ENCODE measurements at places on chromosomes 2 and 18. TPM values are rescaled to one million over a fixed set of nuclear protein-coding genes. Genes with fewer than 3 reads are reported as not detected.

GRCh38 chr2:24009680-24010476, at the start of gene MFSD2B:
MFSD2B (plus strand) TSS chr2:24010085; CDS start chr2:24010097, 12 bp downstream.
- H3K4me1 ChIP-seq, result no peaks in the 10 kb centered on the region
- DNase-seq, result no peak
- H3K27me3 ChIP-seq, result peaks cover 10% of the 10 kb centered on the region

DNA sequence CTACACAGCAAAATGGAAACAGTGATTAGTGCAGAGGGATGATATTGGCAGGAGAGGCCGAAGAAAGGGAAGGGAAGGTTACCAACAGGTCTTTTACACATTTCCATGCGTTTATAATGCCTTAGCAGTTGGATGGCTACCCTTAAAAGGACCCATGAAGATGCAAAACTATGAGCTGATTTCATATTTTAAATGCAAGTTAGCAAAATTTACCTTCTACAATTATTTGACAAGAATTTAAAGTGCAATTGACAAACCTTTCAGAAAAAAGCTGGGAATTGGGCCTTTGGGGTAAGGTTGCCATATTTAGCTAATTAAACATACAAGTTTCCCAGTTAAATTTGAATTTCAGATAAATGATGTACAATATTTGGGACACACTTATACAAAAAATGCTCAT, 13.3 kb downstream of the DNER start:
- no peak for DNase-seq
- H3K27me3 ChIP-seq, result no peaks in the 10 kb centered on the region
- H3K36me3 ChIP-seq, result no peaks in the 10 kb centered on the region
- no peak overlapping the region for H3K27ac ChIP-seq
- no peak overlapping the region for H3K4me3 ChIP-seq

GRCh38 chr2:62181843-62182242, 14.1 kb upstream of the B3GNT2 start:
- H3K27ac ChIP-seq, result no peak overlapping the region
- no peak for DNase-seq

LYG2 gene
- polyA plus RNA-seq, result not detected

DNA sequence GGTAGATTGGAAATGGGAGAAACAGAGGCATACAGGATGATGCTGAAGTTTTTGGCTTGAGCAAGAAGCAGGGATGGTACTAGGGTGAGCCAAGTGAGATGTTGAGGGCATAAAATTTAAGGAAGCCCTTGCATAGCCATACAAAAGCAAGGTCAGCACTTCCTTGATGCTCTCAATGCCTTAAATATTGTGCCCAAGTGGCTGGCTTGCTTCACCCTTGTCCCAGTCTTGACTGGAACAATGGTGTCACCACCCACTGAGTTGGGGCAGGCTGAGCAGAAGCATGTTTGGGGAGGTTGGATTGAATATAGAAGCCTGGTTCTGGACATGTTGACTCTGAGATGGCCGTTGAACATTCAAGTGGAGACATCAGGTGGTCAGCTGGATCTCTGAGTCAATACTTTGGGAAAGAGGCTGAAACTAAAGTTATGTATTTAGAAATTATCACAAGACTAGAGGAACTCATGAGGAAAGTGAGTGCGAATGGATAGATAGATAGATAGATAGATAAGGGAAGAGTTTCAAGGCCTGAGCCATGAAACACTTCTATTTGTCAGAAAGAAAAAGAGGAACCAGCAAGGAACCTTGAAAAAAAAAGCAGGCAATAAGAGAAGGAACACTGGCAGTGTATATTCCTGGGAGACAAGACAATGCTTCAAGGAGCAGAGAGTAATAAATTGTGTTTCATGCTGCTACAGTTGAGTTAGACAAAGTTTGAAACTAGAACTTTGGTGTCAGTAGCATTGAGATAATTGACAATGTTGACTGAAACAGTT, 43.0 kb upstream of the HNMT start:
- DNase-seq, result no peak
- H3K36me3 ChIP-seq, result no peaks in the 10 kb centered on the region
- no peaks in the 10 kb centered on the region for H3K4me1 ChIP-seq
- H3K27me3 ChIP-seq, result no peaks in the 10 kb centered on the region
- H3K27ac ChIP-seq, result no peak overlapping the region

- H3K4me1 ChIP-seq, result no peaks in the 10 kb centered on the region
- H3K27me3 ChIP-seq, result no peaks in the 10 kb centered on the region
- H3K36me3 ChIP-seq, result no peaks in the 10 kb centered on the region
- H3K4me3 ChIP-seq, result no peak overlapping the region
- no peak overlapping the region for H3K27ac ChIP-seq
Observed at GRCh38 chr2:40254611-40255010, 197.3 kb downstream of the SLC8A1 start.

GRCh38 chr2:203623096-203623495, 83.3 kb upstream of the CD28 start:
- no peak for DNase-seq
- no peaks in the 10 kb centered on the region for H3K36me3 ChIP-seq
- no peaks in the 10 kb centered on the region for H3K27me3 ChIP-seq
- H3K4me3 ChIP-seq, result no peak overlapping the region
- H3K27ac ChIP-seq, result no peak overlapping the region

- no peak overlapping the region for H3K27ac ChIP-seq
- no peak overlapping the region for H3K4me3 ChIP-seq
- H3K4me1 ChIP-seq, result peaks cover 7% of the 10 kb centered on the region
- no peaks in the 10 kb centered on the region for H3K27me3 ChIP-seq
- H3K36me3 ChIP-seq, result no peaks in the 10 kb centered on the region
Observed at GRCh38 chr18:12658426-12659138, 675 bp upstream of the SPIRE1 start.

- H3K27me3 ChIP-seq, result no peaks in the 10 kb centered on the region
- no peak for DNase-seq
Observed at GRCh38 chr2:99821039-99821438, 321.4 kb downstream of the AFF3 start.

DNA sequence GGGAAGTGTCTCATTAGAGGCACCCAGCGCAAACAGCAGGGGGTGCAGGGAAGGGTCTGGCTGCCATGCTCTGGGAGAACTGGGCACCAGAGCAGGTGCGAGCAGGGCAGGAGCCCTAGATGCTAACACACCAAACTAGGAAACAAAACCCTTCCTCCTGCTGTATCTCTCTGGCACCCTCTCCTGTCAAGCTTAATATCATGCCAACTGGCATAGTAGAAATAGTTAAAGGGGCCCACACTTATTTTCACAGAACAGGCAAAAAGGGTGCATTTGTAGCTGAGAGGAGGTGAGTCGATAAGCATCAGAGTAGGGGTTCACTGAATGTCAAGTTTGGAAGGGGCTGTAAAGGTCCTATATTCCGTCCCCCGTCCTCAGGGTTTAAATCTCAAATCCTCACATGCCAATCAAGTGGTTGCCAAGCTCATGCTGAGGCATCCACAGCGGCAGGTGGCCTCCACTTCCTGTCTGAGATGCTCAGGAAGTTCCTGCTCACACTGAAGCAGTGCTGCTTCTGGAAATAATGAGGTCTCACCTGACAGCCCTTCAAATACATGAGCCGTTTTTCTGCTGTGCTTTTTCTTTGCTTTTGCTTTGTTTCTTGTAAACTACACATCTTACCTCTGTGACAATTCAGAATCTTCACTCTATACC, 14.9 kb upstream of the ACKR3 start:
- no peak for DNase-seq
- H3K4me1 ChIP-seq, result peaks cover 51% of the 10 kb centered on the region
- no peak overlapping the region for H3K27ac ChIP-seq
- H3K36me3 ChIP-seq, result no peaks in the 10 kb centered on the region

GRCh38 chr2:43276962-43277391, 50.6 kb upstream of the ZFP36L2 start:
- H3K36me3 ChIP-seq, result peaks cover 4% of the 10 kb centered on the region
- no peaks in the 10 kb centered on the region for H3K27me3 ChIP-seq
- no peak overlapping the region for H3K4me3 ChIP-seq
- no peak overlapping the region for H3K27ac ChIP-seq
- H3K4me1 ChIP-seq, result no peaks in the 10 kb centered on the region

- H3K36me3 ChIP-seq, result no peaks in the 10 kb centered on the region
- H3K4me3 ChIP-seq, result no peak overlapping the region
- H3K27ac ChIP-seq, result no peak overlapping the region
- H3K4me1 ChIP-seq, result no peaks in the 10 kb centered on the region
- DNase-seq, result no peak
Observed at GRCh38 chr2:117536139-117536538, 278.4 kb upstream of the DDX18 start.

- H3K4me3 ChIP-seq, result peak overlapping the region; percentile 38
- H3K4me1 ChIP-seq, result peaks cover 22% of the 10 kb centered on the region
Observed at GRCh38 chr2:11830708-11831301, 84.4 kb downstream of the LPIN1 start.

FKBP1B gene
- polyA plus RNA-seq, result 5.3 TPM

DNA sequence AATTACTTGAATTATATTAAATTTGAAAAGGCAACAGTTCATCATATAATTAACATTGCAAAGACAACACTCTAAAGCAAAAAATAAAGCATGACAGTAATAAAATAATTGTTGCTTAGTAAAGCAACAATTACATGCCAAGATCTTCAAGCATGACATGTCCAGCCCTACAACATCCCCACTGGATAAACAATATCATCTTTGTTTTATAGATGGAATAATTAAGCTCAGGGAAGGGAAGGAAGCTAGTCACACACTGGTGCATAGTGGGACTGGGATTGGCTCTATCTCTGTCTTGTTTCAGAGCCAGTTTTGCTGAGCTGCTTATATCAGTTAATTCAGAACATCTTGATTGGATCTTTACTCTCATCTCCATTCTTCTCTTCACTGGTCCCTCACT, 49.9 kb upstream of the PARD3B start:
- no peak for DNase-seq
- H3K4me1 ChIP-seq, result no peaks in the 10 kb centered on the region
- H3K4me3 ChIP-seq, result no peak overlapping the region
- no peak overlapping the region for H3K27ac ChIP-seq
- H3K36me3 ChIP-seq, result no peaks in the 10 kb centered on the region
- no peaks in the 10 kb centered on the region for H3K27me3 ChIP-seq

- no peaks in the 10 kb centered on the region for H3K4me1 ChIP-seq
- no peaks in the 10 kb centered on the region for H3K27me3 ChIP-seq
- H3K27ac ChIP-seq, result no peak overlapping the region
- no peaks in the 10 kb centered on the region for H3K36me3 ChIP-seq
- no peak for DNase-seq
Observed at GRCh38 chr2:58638256-58638805, 397.2 kb upstream of the FANCL start.

GRCh38 chr2:119836455-119837142, 76.9 kb downstream of the PTPN4 start:
- no peak for DNase-seq
- H3K27me3 ChIP-seq, result no peaks in the 10 kb centered on the region
- H3K36me3 ChIP-seq, result no peaks in the 10 kb centered on the region
- H3K27ac ChIP-seq, result no peak overlapping the region

ZAP70 gene
- 184 TPM for polyA plus RNA-seq

ST6GAL2 gene
- not detected for polyA plus RNA-seq

GRCh38 chr2:70680735-70681134, 87.3 kb downstream of the ADD2 start:
- H3K4me3 ChIP-seq, result no peak overlapping the region
- H3K4me1 ChIP-seq, result no peaks in the 10 kb centered on the region
- H3K27me3 ChIP-seq, result no peaks in the 10 kb centered on the region
- no peaks in the 10 kb centered on the region for H3K36me3 ChIP-seq
- no peak for DNase-seq

GRCh38 chr2:219918944-219919343, 291.5 kb downstream of the SLC4A3 start:
- no peak for DNase-seq
- no peaks in the 10 kb centered on the region for H3K36me3 ChIP-seq
- no peaks in the 10 kb centered on the region for H3K4me1 ChIP-seq
- H3K4me3 ChIP-seq, result no peak overlapping the region
- no peaks in the 10 kb centered on the region for H3K27me3 ChIP-seq

DNA sequence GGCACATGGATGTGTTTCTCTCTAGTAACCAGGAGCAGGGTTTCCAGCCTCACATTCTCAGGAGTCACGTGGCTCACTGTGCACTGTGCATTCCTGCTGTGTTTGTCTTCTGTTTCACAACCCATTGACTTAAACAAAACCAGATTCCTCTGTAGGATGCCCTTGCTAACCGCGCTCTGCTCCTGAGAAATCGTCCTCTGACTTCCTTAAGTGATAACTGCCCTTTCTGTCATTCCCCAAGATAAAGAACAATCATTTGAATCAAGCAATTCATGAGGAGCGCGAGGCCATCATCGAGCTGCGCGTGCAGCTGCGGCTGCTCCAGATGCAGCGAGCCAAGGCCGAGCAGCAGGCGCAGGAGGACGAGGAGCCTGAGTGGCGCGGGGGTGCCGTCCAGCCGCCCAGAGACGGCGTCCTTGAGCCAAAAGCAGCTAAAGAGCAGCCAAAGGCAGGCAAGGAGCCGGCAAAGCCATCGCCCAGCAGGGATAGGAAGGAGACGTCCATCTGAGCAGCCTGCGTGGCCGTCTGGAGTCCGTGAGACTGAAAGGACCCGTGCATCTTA, 60.2 kb downstream of the RALBP1 start:
- H3K27me3 ChIP-seq, result no peaks in the 10 kb centered on the region
- no peak overlapping the region for H3K27ac ChIP-seq

DNA sequence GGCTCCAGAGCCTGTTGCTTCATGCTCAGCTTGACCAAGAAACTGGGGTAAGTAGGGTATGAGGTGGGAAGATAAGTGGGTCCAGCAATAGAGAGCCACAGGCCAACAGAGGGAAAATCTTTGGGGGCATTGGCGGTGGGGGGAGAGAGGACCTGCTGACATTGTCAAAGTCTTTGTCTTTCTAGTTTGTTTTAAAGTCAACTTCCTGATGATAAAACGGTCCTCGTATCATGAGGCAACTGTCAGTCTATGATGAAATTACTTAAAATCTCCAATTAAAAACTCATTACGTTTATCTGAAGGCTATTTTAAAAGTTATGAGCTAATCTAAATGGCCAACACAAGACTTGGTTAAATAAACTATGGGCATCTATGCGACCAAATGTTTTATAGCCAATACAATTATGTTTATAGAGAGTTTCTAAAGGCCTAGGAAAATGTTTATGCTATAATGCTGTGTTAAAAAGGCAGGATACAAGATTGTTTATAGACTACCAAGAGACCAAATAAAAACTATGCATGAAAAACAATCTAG, 84.4 kb upstream of the CD28 start:
- no peak overlapping the region for H3K4me3 ChIP-seq
- H3K36me3 ChIP-seq, result no peaks in the 10 kb centered on the region
- no peaks in the 10 kb centered on the region for H3K27me3 ChIP-seq

DNA sequence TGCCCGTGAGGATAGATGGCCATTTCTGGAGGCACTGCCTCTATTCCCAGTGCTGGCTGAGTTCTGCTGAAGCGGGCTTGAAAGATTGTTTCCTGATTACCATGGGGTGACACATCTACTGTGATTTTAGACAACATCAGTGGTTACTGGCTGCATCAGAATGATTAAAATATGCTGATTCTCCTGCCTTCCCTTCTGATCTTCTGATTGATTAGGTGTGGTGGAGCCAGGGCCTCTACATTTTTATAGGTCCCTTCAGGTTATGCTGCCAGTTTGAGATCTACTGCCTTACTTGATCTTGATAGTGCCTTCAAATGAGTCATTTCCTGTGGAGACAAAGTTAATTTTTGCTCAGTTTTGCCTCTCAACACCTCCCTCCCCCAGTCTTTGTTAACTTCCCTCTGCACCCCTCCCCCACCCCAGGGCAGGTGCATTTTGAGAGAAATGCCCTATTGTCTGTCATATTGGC, 31.6 kb upstream of the SNORC start:
- H3K4me3 ChIP-seq, result peak overlapping the region; percentile 14
- no peaks in the 10 kb centered on the region for H3K27me3 ChIP-seq
- peak; percentile 51 for DNase-seq
- peaks cover 19% of the 10 kb centered on the region for H3K4me1 ChIP-seq
- H3K36me3 ChIP-seq, result peaks cover 36% of the 10 kb centered on the region
- H3K27ac ChIP-seq, result peak overlapping the region; percentile 33

APCDD1 gene
- polyA plus RNA-seq, result not detected

DARS1 gene
- polyA plus RNA-seq, result 102 TPM

All from CD8-positive, alpha-beta memory T cell (primary cell).